Lung (tissue), 17 donors: ENCODE measurements at places on chromosomes 6 and 20.

- DNase-seq = no peak
Measured at GRCh38 chr20:3433744-3434143, 26.3 kb upstream of the DNAAF9 start.

GRCh38 chr6:95110767-95111166, 466.6 kb upstream of the MANEA start:
- no peak for DNase-seq

DNA sequence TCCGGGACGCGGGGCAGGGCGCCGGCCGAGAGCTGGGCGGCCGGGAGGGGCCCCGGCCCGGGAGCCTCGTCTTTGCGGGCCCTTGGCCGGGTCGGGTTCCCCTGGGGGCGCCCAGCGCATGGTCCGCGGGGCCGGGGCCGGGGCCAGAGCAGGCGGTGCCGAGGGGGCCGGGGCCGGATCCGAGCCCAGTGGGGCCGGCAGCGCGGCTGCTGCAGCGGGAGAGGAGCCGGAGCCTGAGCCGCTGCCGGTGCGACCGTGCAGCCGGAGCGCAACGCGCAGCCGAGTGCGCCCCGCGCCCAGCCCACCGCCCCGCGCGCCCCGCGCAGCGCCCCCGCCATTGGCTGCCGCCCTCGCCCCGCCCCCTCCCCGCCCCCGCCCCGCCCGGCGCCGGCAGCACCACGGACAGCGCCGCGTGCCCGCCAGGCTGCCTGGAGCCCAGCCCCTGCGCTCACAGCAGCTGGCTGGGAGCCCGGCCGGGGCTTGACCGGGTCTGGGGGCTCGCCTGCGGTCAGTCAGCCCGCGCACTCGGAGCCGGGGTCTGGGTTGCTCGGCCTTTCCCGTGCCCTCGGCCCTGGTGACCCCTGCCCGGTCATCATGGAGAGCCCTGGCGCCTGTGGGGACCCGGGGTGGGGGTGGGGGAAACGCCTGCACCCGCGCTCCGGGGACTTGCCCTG, at the start of gene HRH3:
HRH3 (minus strand) TSS at position 287 of the 674 bp plus-strand sequence. CDS start 308 bp downstream, outside the sequence.
- DNase-seq = peak; percentile 77

DNA sequence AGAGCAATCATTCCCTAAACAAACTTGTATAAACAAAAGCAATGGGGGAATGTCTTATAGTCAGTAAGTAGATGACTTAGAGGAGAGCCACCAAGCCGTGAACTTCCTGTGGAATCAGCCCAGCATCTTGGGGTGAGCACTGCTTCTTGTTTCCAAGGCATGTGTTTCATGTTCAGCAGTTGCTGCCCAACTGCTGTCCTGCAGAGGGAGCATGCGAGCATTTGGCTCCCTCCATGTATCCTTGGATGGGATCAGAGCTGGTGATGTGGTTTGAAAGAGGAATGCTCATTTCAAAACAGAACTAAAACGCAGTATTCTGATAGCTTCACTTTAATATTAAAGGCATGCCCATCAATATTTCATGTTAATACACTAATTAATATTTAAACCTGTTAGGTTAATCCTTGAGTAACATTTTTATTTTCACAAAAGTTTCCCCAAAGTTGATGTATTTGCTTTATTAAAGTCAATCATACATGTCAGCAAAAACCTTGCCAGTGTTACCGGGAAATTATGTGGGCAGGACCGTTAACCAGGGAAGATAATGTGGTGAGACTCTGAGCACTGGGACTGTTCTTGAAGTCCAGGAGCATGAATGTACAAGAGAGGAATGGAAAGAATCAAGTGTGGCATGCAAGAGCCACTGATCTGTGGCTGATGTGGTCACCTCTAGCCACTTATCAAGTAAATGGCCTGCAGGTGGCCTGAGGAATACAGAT, 172.1 kb upstream of the GGTLC1 start:
- DNase-seq = peak; percentile 68

- DNase-seq = peak; percentile 32
Measured at GRCh38 chr20:36467076-36467999, 74.0 kb upstream of the MYL9 start.

DNA sequence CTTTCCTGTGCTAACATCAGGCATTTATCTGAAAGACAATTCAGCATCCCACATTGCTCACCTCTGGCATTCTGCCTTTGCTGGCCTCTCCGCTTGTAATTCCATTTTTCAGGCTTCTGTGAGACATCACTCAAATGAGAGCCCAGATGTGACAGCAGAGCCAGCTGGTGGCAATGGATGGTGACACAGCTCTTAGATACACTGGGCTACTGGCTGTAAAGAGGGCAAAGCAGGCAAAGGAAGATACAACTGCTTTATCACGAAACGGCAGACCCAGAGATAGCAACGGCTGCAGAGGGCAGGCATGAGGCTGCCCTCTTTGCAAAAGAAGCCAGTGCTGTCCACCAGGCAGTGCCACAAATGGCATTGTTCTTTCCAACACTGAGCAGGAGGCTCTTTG, 329.8 kb downstream of the KIF16B start:
- no peak for DNase-seq

DNA sequence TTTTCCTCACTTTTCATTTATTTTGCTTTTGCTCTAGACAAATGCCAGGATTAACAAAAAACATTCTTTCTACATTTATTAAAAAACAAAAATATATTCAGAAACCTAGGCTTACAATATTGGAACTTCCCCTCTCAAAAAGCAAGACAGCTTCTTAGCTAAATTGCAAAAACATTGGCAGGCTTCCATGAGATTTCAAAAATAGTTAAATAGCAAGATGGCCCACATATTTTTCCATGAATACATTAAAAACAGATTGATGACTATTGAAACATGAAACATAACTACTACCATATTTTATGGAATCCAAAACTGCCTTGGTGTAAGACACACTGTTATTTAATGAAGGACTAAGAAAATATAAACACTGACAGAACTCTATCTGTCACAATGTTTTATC, 92.0 kb downstream of the LY86 start:
- no peak for DNase-seq

DNA sequence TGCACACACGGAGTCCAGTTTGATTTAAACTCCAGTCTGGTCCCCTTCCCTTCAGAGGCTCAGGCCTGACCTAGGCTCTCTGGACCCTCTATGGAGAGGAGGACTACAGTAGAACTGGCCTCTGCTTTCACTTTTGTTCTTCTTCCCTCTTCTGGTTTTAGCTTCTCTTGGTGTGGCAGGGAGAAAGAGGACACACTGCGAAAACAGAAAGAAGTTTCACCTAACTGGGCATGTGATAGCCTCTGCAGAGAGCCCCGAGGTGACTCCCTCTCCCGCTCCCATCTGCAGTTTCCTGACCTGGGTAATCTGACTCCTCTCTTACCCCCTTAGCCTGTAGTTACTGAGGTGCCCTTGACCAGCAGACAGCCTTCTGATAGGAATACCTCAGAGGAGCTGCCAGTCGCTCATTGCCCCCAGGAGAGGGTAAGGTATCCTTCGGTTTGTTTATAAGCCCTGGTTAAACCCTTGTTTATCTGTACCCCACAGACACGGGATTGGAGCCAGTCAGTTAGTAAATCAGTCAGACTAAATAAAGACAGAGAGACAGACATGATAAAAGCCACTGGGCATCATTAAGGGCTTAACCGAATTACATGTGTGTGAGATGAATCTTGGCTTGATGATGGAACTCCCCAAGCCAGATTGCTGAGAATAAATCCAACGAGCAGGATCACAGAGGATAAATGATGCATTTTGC, 12.0 kb upstream of the DTNBP1 start:
- DNase-seq = no peak

- peak; percentile 25 for DNase-seq
Measured at GRCh38 chr6:91083211-91083610, 496.3 kb upstream of the MAP3K7 start.

DNA sequence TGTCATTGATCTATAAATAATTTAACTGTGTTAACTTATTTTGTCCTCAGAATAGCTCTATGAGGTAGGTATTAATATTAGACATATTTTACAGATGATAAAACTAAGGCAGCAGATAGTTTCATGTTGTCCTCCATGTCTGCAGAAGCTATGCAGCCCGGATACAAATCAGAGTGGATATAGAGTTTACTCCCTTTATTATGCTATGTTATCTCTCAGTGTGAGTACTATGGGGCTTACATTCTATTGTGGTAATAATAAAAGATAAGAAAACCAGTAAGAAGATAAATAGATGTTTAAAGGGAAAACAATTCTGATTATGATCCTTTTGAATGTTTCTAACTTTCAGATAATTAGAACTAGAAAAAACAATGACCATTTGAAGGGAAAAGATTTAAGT, 979.8 kb upstream of the CITED2 start:
- no peak for DNase-seq

DNA sequence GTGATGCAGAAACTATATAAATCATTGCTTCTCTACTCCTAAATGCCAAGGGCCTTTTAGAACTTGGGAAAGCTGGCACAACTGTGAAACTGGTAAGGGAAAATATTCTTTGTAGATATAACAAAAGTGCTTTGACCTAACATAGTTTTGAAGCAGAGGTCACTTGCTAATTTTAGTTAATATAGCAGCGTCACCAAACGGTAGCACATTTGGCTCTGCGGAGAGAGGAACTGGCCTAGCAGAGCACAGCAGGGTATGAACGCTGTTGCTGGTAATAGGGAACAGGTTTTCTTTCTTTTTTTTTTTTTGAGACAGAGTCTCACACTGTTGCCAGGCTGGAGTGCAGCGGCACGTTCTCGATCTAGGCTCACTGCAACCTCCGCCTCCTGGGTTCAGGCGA, 67.4 kb downstream of the ECT2L start:
- DNase-seq = no peak

DNA sequence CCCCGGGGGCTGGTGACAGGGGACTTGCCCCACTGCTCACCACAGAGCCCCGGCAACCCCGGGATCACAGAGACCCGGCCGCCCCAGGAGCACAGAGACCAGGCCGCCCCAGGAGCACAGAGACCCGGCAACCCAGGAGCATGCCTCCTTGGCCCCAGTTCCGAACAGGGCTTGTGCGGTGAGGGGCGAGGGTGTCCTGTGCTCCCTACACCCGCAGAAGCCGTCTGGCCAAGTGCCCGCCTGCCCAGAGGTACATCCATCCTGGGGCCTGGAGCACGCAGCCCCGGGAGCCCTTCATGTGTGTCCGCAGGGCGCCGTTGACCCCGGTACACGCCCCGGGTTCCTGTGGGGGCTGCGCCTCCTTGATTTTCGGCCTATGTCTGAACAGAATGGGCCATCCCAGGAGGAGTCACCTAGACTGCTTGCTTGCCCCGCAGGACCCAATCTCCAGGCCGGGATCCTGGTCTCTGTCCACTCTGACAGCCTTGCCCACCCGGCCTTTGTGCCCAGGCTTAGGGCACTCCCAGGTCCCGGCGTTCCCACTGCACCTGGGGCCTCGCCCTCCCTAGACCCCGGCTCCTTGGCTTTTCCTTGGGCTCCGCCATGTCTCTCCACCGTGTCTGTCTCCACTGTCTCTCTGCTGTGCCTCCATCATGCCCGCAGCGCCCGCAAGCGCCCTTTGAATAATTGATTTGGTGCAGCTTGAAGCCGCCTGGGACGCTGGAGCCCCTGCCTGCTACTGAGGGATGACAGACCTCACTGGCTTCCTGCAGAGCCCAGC, 219.8 kb downstream of the ERMARD start:
- DNase-seq = no peak

DNA sequence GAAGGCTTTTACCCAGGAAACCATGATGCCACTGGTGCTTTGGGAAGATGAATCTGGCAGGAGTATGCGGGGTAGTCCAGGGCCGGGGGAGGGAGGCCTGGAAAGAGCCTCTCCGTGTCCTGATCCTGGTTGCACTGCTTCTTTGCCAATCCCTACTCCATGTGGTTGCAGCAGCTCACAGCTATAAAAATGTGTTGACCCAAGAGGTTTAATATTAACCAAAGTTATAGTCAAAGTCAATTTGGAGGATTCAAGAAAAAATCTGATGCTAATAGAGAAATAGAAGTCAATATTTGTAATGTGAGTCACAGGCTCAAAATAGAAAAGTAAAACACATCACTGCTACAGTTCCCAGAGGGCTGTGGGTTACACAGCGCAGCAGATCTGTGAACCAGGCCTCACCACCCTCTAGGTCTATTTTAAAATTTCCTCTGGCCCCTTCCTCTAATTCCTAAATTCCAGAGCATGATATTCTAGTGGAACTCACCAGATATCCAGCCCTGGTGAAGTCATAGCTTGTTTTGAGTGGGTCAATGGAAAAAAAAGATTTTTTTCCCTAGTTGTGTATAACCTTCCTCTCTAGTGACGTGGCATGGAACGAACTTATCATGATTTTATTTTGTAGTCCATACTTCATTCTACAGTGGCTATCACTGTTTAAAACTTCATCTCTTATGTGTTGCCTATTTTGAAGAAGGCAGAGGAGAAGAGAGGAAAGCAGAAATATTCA, 63.2 kb upstream of the BMP2 start:
- peak; percentile 39 for DNase-seq

DNA sequence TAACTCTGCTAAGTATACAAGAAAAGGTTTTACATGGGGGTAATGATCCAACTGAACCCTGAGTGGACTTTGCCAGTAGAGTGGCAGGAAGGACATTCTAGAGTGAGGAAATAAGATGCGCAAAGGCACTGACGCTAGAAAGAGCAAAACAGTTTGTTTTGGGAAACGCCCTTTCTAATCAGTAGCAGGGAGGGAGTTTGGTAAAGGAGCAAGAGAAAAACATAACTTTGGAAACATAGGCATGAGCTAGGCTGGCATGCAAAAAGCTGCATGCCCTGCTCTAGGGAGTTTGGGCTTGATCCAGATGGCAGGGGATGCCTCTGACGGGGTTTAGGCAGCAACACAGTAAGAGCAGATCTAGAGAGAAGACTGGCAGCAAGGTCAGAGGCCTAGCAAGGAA, 135.2 kb downstream of the DST start:
- no peak for DNase-seq

DNA sequence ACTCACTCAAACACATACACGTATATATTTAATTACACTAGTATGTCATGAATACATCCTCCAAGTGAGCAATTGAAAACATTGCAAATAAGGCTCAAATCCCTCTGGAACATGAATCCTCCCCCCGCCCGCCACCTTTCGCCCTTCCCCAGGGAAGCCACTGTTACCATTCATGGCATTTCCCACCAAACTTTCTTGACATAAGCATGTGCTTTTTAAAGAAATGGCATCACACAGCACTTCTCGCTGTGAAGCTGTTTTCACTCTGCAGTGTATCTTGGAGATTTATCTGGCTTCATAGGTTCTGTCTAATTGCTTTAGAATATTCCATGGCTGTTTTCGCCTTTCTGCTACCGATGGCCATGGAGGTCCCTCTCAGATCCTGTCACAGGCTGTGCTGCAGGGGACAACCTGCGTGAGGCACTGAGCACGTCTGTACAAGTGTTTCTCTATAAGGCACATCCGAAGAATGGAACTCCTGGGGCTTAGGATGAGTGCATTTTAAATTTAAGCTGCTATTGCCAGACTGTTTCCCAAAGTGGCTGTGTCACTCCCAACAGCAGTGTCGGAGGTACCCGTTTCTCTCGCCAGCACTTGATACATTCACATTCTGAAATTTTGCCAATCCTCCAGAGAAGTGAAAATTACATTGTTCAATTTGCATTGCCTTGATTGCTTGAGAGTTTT, 22.2 kb upstream of the PHACTR3 start:
- DNase-seq = no peak
